ENCODE measurements at places on chromosomes 2 and 18.

GRCh38 chr2:240165661-240166060 lies 25.2 kb upstream of the OTOS start:
- no peak for DNase-seq

GRCh38 chr18:7338846-7339245 lies 108.0 kb downstream of the LRRC30 start:
- no peak for DNase-seq

DNA sequence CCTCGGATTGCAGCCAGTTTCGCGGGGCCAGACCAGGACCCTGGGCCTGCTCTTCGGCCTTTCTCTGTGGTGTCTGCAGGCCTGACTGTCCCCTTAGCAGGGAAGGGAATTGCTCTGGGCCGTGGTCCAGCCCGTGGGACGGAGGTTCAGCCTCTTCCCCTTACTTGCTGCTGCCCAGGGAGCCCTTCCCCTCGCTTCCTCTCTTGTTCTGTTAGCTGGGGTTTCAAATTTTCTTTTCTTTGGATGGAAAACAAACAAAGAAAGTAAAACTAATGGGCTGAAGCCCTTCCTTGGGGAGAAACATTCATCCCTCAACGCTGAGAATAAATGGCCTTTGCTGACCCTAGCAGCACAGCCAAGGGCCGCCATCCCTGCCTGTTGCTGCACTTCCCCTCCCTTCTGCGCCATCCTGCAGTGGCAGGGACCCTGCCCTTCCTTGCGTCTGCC lies 52.4 kb downstream of the ASAP2 start:
- no peak for DNase-seq

GRCh38 chr2:119728421-119728820 lies 31.3 kb upstream of the PTPN4 start:
- no peak for DNase-seq

GRCh38 chr18:76364282-76365259 lies 130.5 kb downstream of the ZNF516 start:
- DNase-seq, result no peak

DNA sequence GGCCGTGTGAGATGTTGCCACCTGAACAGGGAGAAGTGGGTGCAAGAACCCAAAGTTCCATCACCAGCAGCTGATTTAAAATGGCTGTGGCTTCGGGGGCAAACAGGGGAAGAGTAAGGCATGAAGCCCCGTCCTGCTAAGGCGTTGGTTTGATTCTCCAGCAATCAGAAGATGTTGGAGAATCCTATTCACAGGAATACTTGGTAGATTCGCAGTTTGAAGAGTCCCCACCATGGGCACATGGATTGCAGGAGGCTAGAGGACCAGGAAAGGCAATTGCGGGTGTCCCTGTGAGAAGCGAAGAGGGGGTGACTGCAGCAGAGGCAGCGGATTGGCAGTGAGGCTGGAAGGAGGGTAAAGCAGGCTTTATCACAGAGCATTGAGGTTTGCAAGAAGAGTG lies 46.6 kb upstream of the TXNDC2 start:
- no peak for DNase-seq

- no peak for DNase-seq
Measured at GRCh38 chr2:118714118-118714517, 133.3 kb downstream of the EN1 start.
